ENCODE measurements at places on chromosomes 2 and 18.

- no peak for DNase-seq
Observed at GRCh38 chr2:162368494-162368893, 24.6 kb downstream of the GCA start.

DNA sequence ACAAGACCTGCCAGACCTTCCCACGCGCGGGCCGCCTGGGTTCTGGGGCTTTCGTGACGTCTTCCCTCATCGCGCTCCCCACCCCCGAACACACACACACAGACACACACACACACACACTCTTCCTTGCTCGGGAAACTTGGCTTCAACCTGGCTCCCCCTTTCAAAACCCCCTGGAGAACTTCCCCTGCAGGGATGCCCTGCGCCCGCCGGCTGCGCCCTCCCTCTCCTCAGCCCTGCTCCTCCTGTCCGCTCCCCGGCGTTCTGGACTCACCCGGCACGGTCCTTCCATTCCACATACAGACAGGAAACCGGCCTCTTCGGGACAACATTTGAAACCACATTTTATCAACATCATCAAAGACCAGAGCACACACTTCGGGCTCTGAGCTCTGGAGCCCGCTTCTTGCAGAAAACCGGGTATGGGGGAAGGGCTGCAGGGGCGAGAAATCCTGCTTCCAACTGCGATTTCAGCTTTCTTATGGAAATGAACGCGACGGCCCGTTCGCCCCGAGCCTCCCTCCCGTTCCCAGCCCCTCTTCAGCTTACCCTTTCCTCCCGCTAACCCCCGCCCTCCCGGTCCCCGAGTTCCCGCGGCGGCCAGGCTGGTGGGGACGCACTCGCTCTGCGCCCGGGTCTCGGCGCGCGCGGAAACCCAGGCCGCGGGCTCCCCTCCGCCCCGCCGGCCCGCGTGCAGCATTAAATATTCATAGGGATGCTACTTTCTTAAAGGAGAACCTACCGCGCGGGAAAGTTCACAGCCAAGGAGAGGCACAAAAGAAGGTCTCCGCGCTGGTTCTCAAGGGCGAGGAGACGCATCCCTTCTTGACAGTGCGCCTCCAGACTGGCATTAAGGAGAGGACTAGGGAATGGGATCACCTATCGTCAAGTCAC is 18.3 kb downstream of the POU3F3 start:
- DNase-seq, result no peak

DNA sequence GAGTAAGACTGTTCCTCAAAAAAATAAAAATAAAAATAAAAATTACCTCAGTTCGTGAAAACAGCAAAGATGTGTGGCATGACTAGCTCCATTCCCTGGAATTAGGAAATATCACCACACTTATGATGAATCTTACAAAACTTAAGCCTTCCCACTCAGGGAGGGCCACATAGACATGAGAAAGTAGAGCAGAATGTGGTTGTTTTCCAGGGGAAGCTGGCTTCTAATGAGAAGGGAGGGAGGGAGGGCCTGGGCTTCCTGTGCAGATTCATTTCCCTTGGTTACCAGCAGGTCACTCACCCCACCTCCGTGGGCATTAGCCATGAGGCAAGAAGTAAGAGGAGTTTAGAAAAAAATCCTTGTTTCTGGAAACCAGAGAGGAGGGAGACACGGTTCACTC is 95.9 kb upstream of the RMDN2 start:
- DNase-seq, result no peak

DNA sequence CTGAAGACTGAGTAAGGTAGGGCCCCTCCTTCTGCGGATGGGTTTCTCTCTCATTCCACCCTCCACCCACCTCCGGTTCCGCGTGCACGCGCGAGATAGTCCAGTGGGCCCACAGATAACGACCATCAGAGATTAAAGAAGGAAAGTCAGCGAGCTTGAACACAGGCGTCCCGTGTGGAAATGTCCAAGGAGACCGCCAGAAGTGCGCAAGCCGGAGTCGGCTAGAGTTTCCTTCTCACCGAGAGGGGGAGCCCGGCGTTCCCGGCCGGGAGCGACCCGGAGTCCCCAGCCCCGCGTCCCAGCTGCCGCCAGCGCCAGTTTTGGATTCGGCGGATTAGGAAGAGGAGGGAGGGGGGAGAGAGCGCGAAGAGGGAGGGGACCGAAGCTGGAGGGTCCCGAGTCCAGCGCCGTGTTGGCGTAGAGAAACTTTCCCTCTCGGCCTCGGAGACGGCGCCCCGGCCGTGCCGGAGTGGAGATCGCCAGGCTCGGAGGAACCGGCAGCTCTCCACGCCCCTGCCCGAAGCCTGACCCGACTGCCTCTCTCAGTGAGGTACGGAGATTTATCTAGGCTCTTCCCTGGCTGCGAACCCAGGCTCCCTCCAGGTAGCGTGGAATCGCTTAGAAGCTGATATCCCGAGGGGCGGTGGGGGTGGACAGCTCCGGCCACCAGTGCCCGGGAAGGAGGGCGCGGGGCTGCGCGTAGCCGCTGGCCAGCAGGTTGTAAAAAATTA is at the start of gene GULP1:
Gene GULP1, plus strand, starts transcription at position 258 of the 731 bp plus-strand sequence. CDS start 185,829 bp downstream, outside the sequence.
- DNase-seq, result no peak

DNA sequence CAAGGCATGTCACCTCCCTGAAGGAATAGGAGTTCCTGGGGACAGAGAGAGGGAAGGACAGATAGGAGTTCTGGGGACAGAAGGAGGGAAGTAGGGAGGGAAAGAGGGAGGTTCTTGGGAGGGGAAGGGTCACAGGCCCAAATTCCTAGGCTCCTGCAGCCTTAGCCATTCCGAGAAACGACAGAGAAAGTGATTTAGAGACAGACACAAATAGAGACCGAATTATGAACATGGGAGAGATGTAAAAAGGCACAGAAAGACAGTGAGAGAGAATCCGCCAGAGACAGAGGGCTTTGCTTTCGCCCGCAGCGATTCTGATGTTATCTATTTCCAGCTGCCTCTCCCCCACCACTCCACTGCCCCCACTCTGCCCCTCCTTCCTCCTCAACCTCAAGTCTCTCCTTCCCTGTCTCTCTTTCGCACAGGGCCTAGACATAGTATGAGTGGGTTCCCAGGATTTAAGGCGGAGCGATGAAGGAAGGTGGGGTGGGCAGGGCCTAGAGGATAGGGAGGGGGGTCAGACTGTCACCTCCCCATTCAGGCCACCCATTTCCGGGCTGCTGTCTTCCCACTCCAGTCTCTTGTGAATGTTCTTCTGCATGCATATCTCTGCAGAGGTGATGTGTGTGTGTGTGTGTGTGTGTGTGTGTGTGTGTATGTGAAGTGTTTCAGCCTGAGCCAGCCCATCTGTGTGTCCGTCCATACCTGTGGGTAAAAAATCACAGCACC is 3.3 kb upstream of the WNT6 start:
- DNase-seq, result no peak

DNA sequence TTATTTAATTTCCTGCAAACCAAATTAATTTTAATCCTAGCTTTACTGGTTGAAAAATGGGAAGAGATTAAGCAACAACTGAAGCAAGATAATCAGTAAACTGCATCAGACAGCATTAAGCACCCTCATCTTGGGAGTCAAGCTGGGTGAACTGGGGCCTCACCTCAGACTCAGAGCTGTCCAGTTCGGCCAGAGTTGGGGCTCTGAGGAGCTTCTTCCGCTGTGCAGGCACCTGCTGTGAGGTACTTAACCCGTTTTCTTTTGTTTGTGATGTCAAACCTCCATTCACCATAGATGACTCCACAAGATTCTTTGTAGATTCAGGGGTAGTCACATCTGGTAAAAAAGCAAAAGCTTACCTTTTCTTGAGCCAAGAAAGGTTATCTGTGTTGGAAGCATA is 71.8 kb downstream of the PRELID3A start:
- DNase-seq, result no peak

All from CD4-positive, alpha-beta T cell treated with Interleukin-6 at 100 ng/mL for 8 hours (primary cell).